Thyroid gland (tissue), 4 donors: ENCODE measurements at places on chromosomes 12 and 14.
A peak's percentile ranks its signal among the peaks of the same experiment; 100 is the strongest.

DNA sequence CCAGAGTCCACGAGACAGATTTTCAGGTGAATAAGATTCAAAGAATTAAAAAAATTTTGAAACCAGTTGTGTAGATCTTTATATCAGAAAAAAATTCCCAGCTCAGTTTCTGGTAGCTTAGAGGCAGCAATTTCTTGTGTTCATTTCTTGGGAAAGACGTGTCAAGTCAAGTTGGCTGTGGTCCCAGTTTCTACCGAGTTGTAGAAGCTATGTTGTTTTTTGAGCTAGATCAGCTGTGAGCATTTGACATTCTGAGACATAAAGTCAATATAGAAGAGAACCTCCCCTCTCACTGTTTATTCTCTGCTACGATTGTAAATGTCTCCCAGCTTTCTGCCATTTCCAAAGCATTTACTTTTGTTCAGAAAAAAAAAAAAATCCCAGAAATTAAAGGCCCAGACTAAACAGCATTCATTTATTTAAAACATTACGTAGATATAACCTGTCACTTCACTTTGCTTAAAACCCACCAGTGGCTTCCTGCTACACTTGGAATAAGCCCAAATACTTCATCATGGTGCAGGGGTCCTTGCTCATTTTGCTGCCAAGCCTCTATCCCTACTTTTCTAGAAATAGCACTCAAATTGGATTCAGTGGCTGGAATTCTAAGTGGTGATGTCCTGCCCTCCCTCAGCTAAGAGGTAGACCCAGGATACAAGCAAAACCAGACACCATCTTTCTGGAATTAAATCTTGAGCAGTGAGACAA lies 20.6 kb upstream of the PYGL start:
- no peaks in the 10 kb centered on the region for H3K36me3 ChIP-seq
- H3K27ac ChIP-seq = no peak overlapping the region
- DNase-seq = peak; percentile 80
- no peak overlapping the region for H3K4me3 ChIP-seq
- H3K27me3 ChIP-seq = no peaks in the 10 kb centered on the region
- H3K4me1 ChIP-seq = no peaks in the 10 kb centered on the region

DNA sequence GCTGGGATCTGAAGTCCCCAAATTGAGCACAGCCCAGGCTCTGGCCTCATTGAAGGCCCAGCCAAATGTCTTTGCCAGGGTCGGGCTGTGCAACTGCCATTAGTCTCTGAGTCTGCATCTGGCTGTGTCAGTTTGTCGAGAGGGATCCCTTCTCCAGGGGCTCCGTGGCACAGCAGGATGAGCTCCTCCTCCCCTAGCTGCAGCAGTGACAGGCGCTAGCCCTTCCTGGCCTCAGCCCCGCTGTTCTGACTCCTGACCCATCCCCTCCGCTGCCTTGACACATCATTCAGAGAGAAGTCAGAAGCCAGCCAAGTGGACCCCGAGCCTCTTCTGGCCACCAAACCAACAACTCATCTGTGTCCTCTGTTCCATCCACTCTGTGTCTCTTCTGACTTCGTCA lies 188.3 kb downstream of the CALM1 start:
- H3K4me1 ChIP-seq = no peaks in the 10 kb centered on the region
- H3K27ac ChIP-seq = no peak overlapping the region
- H3K4me3 ChIP-seq = no peak overlapping the region
- H3K27me3 ChIP-seq = no peaks in the 10 kb centered on the region
- DNase-seq = no peak

GRCh38 chr14:101825797-101826196 lies 64.3 kb downstream of the PPP2R5C start:
- H3K27me3 ChIP-seq = no peaks in the 10 kb centered on the region
- peak overlapping the region; percentile 57 for H3K27ac ChIP-seq
- no peak for DNase-seq

- H3K4me3 ChIP-seq = no peak overlapping the region
- no peaks in the 10 kb centered on the region for H3K4me1 ChIP-seq
- H3K27ac ChIP-seq = peak overlapping the region; percentile 43
- no peaks in the 10 kb centered on the region for H3K27me3 ChIP-seq
- peak; percentile 10 for DNase-seq
These were observed 707.5 kb upstream of the TMEM132C start for GRCh38 chr12:127559349-127560040.

- no peaks in the 10 kb centered on the region for H3K27me3 ChIP-seq
- H3K36me3 ChIP-seq = no peaks in the 10 kb centered on the region
- H3K27ac ChIP-seq = no peak overlapping the region
- DNase-seq = peak; percentile 39
These were observed 192.6 kb upstream of the BCL2L14 start for GRCh38 chr12:11877869-11878780.

DNA sequence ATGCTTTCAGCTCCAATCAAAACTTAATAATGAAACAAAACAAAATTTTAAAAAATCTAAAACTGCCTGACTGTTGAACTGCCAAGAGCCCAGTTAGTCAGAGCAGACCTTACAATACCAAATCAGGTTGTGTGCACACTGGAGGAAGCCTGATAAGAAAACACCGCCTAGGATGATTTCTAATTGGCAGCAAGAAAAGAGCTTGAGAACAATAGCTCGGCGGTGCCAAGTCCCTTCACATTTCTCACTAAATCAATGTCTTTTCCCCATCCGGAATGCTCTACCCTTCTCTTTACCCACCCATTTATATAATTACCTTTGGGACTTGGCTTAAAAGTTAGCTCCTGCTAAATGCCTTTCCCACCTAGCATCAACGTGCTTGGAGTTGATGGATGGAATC lies 256.7 kb downstream of the C12orf75 start:
- DNase-seq = no peak
- no peaks in the 10 kb centered on the region for H3K4me1 ChIP-seq
- H3K27me3 ChIP-seq = no peaks in the 10 kb centered on the region
- no peak overlapping the region for H3K4me3 ChIP-seq
- no peak overlapping the region for H3K27ac ChIP-seq
- no peaks in the 10 kb centered on the region for H3K36me3 ChIP-seq

DNA sequence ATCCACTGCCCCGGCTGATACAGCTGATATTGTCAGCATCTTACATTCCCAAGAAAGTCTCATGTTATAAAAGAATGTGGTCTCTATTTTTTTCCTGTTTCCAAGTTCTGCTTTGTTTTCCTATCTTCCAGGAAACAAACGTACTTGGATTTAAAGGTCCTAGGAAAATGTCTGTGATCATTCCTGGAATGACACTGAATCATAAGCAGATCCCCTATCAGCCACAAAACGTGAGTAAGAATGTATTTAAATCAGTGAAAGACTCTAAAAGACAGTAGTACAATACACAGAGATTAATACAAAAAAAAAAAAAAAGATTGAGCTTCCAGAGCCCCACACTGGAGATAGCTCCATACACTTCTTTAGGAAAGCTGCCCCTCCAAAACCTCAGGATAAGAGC lies 21.7 kb upstream of the TEAD4 start:
- no peak overlapping the region for H3K27ac ChIP-seq
- no peak for DNase-seq
- H3K27me3 ChIP-seq = no peaks in the 10 kb centered on the region
- peaks cover 8% of the 10 kb centered on the region for H3K4me1 ChIP-seq
- peaks cover 25% of the 10 kb centered on the region for H3K36me3 ChIP-seq
- no peak overlapping the region for H3K4me3 ChIP-seq

GRCh38 chr12:55642669-55643068 lies 6.0 kb downstream of the OR10P1 start:
- no peaks in the 10 kb centered on the region for H3K36me3 ChIP-seq
- no peaks in the 10 kb centered on the region for H3K27me3 ChIP-seq
- H3K4me1 ChIP-seq = no peaks in the 10 kb centered on the region
- H3K27ac ChIP-seq = no peak overlapping the region
- no peak overlapping the region for H3K4me3 ChIP-seq
- DNase-seq = no peak

GRCh38 chr12:114611145-114612018 lies 72.6 kb downstream of the TBX3 start:
- no peaks in the 10 kb centered on the region for H3K36me3 ChIP-seq
- H3K27ac ChIP-seq = no peak overlapping the region
- H3K4me3 ChIP-seq = no peak overlapping the region
- no peak for DNase-seq

DNA sequence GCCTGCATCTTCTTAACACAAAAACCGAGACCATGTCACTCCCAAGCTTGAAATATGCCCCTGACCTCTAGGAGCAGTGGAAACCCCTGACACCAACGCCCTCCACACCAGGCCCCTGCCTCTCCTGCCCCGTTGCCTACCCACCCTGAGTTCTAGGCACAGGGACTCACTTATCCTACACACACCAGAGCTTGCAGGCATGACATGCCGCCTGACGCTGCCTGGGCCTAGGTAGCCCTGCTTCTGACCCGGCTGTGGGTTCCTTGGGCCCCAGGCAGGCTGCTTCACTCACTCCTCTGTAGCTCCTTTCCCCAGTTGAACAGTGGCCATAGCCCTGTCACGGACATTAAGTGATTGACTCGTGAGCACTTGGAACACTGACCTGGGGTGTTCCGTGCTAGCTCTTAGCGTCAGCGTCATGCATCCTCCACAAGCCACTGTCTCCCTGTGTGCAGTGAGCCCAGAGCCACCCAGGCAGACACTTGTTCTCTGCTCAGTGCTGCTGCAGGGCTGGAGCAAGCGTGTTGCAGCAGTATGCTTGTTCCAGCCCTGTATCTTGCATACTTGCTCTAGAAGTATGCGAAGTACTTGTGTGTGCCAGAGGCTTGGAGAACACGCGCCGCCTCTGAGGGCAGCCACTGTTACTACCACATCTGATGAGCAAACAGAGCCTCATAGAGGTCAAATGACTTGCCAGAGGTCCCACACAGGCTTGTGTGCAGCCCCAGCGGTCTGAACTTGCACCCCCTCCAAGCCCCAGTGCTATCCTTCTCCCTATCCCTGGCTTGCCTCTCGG lies 15.6 kb downstream of the OTUB2 start:
- peaks cover 8% of the 10 kb centered on the region for H3K36me3 ChIP-seq
- no peaks in the 10 kb centered on the region for H3K4me1 ChIP-seq
- H3K27ac ChIP-seq = no peak overlapping the region
- peak; percentile 78 for DNase-seq

GRCh38 chr12:53223389-53224060 lies 8.5 kb downstream of the RARG start:
- peaks cover 53% of the 10 kb centered on the region for H3K4me1 ChIP-seq
- H3K27me3 ChIP-seq = no peaks in the 10 kb centered on the region
- peaks cover 9% of the 10 kb centered on the region for H3K36me3 ChIP-seq
- no peak for DNase-seq
- H3K27ac ChIP-seq = peak overlapping the region; percentile 42

DNA sequence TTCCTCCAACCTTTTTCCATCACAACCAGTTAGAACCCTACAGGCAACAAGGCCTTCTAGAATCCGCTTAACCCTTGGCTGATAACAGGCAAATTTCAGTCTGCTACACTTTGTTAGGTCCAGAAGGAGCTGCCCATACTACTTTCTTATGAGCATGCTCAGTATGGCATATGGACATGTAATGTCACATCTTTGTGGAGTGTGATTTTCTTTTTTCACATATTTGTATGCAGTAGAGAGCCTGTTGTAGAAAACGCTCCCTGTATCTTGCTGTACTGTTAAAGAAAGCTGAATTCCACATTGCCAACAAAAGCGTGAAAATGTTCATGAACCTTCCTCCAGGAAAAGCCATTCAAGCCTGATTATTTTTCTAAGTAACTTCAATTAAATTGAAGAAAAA lies 196.5 kb downstream of the SLC41A2 start:
- no peaks in the 10 kb centered on the region for H3K27me3 ChIP-seq
- no peak overlapping the region for H3K27ac ChIP-seq
- no peak overlapping the region for H3K4me3 ChIP-seq
- peaks cover 3% of the 10 kb centered on the region for H3K4me1 ChIP-seq

- H3K27me3 ChIP-seq = no peaks in the 10 kb centered on the region
- DNase-seq = no peak
- no peak overlapping the region for H3K4me3 ChIP-seq
- H3K27ac ChIP-seq = peak overlapping the region; percentile 30
These were observed 56.4 kb upstream of the ATP2A2 start for GRCh38 chr12:110224379-110225304.

GRCh38 chr12:5012337-5012736 lies 31.3 kb upstream of the KCNA5 start:
- no peak for DNase-seq
- no peak overlapping the region for H3K27ac ChIP-seq
- H3K27me3 ChIP-seq = no peaks in the 10 kb centered on the region
- H3K36me3 ChIP-seq = no peaks in the 10 kb centered on the region
- no peak overlapping the region for H3K4me3 ChIP-seq

DNA sequence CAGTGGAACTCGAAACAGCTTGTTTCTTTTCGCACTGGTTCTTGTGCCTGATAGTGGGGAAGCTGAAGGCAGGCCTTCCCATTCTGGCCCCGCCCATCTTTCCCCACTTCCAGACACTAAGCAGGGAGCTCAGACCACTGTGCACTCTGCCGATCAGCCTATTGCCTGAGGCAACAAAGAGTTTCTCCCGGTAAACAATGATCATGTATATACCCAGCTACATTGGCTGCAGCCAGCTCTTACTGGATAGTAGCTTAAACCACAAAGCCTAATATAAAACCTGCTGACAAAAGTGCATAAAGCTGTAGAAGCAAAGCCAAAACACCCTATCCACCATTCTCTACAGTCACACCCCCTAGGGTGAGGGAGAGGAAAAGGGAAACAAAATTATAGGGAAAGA lies 24.7 kb upstream of the GLIPR1 start:
- no peaks in the 10 kb centered on the region for H3K36me3 ChIP-seq
- H3K27me3 ChIP-seq = no peaks in the 10 kb centered on the region
- no peak overlapping the region for H3K4me3 ChIP-seq
- no peak overlapping the region for H3K27ac ChIP-seq
- no peak for DNase-seq
- H3K4me1 ChIP-seq = no peaks in the 10 kb centered on the region

- no peaks in the 10 kb centered on the region for H3K36me3 ChIP-seq
- no peak for DNase-seq
- no peak overlapping the region for H3K4me3 ChIP-seq
- H3K4me1 ChIP-seq = no peaks in the 10 kb centered on the region
- no peaks in the 10 kb centered on the region for H3K27me3 ChIP-seq
- H3K27ac ChIP-seq = no peak overlapping the region
These were observed 90.5 kb downstream of the SLC25A21 start for GRCh38 chr14:37081856-37082255.

DNA sequence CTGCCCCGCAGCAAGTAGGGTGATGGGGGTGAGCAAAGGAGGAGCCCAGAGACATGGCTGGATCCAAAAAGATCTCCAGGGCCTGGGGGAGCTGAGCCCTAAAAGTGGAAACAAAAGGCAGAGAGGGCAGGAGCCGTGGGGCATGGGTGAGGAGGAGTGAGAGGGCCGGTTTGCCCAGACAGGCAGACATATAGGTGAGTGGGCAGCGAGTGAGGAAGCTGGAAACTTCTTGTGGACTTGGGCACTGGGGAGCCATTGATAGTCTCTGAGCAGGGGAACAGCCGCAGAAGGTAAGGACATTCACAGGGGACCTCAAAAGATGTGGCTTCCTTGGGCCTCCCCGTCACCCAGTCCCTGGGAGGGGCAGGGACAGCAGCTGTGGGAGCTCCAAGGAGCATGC lies 16.8 kb upstream of the TMEM119 start:
- H3K36me3 ChIP-seq = no peaks in the 10 kb centered on the region
- no peak for DNase-seq
- peaks cover 14% of the 10 kb centered on the region for H3K4me1 ChIP-seq
- no peak overlapping the region for H3K27ac ChIP-seq
- H3K4me3 ChIP-seq = no peak overlapping the region
